ENCODE measurements at places on chromosomes 5 and 9. TPM values are rescaled to one million over a fixed set of nuclear protein-coding genes. Genes with fewer than 3 reads are reported as not detected.

Gene HAND1
- not detected for total RNA-seq

DNA sequence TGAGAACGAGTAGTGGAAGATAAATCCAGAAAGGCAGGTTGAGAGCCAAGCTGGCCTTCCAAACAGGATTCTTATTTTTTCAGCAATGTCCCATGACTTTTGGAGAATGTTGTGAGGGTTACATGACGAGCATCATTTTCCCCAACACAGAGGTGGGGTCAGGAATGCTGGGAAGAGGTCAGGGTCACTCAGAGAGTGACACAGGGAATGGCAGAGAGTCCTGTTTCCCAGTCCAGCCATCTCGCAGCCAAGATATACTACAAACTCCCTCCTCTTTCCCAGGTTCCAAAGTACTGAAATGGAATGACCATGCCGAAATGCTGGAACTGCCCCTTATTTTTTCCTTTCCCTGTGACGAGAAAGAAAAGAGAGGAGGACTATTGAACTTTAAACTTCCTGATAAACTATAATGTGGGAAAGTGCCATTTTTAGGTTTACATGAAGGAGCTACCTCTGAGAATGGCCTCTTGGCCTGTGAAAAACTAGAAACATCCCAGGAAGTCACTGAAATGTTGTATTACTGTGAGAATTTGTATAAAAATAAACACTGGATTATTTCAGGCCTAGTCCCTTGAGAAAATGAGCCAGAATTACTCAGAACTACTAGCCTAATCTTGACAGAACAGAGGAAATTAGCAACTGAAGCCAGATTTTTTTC, 420.4 kb downstream of the CETN3 start:
- no peak for DNase-seq
- no peaks in the 10 kb centered on the region for H3K27me3 ChIP-seq
- H3K4me3 ChIP-seq, result no peak overlapping the region
- no peak overlapping the region for H3K27ac ChIP-seq

- no peak for DNase-seq
- no peaks in the 10 kb centered on the region for H3K27me3 ChIP-seq
- no peak overlapping the region for H3K27ac ChIP-seq
- H3K36me3 ChIP-seq, result no peaks in the 10 kb centered on the region
- no peak overlapping the region for H3K4me3 ChIP-seq
Observed at GRCh38 chr5:100775533-100775855, 127.6 kb downstream of the ST8SIA4 start.

DNA sequence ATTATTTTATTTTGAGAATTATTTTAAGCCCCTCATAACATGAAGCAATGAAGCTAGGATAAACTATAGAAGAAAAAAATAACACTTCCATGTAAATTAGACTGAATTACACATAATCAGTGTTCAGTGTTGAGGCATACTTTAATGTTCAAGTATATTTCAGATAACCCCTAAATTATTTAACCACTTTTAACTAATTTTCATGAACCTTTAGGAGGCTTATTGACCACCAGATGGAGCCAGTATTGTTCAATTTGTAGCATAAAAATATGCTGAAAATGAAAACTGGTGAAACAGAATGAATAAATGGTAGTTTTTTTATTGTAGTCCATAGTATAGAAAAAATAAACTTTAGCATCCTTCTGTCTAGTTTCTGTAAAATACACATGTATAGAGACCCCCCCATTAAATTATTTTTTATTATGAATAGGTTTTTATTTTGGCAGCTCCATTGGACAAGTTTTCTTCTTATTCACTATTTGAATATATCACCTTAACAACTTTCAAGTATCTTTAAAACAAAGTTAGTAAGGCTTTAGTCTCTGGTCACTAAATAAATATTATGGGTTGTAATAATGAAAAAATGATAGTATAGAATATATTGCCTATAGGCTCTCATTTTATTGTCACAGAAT, 190.1 kb downstream of the CWC27 start:
- no peaks in the 10 kb centered on the region for H3K36me3 ChIP-seq
- no peak for DNase-seq

- H3K4me1 ChIP-seq, result peaks cover 6% of the 10 kb centered on the region
- DNase-seq, result no peak
- no peak overlapping the region for H3K4me3 ChIP-seq
- no peaks in the 10 kb centered on the region for H3K27me3 ChIP-seq
Observed at GRCh38 chr5:142654578-142655058, 31.3 kb downstream of the FGF1 start.

DNA sequence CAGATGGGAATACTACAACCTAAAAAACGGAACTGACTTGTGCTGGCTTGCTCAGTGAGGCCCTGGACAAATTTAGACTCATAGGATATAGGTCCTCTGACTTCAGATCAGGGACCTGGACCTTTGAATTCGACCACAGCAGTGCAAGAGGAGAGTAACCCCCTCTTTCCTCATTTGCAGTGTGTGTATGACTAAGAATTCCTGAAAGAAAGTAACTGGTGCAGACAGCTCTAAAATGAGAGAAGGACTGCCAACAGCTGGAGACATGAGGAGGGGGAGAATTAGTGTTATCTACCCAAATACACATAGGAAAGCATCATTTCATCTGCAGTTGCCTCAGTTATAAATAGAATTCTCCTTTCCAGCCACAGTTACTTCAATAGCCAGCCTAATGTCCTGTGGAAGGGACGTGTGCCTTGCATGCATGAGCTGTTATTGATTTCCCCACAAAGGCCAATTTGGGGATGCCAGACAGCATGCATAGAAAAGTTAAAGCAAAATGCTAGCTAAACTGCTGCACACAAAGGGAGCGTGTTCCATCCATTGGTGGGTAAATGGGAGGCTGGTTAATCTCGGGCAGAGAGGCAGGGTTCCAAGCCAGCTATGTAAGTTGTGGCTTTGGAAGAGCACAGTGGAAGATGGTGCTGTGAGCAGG, 442.7 kb downstream of the CDK5RAP2 start:
- no peaks in the 10 kb centered on the region for H3K4me1 ChIP-seq
- H3K27ac ChIP-seq, result no peak overlapping the region

Gene PAPPA
- 2.9 TPM for total RNA-seq

GRCh38 chr9:133252301-133253020, 22.5 kb downstream of the ABO start:
- H3K27ac ChIP-seq, result peak overlapping the region; percentile 78
- peak; percentile 89 for DNase-seq
- no peaks in the 10 kb centered on the region for H3K36me3 ChIP-seq

Measured in upper lobe of right lung (tissue), 1 donor.